ENCODE measurements at places on chromosomes 1 and 21.

GRCh38 chr1:155141749-155142148 is 1.4 kb upstream of the DPM3 start:
- no peak for DNase-seq

- DNase-seq: no peak
These were observed at the start of gene RSPO1 for GRCh38 chr1:37634244-37634991. RSPO1 (minus strand) TSS chr1:37634892; CDS start chr1:37629661, 5,231 bp downstream.

GRCh38 chr1:159790237-159790917 is 9.6 kb downstream of the DUSP23 start:
- no peak for DNase-seq

GRCh38 chr21:16580661-16581060 is 850.9 kb downstream of the USP25 start:
- no peak for DNase-seq

DNA sequence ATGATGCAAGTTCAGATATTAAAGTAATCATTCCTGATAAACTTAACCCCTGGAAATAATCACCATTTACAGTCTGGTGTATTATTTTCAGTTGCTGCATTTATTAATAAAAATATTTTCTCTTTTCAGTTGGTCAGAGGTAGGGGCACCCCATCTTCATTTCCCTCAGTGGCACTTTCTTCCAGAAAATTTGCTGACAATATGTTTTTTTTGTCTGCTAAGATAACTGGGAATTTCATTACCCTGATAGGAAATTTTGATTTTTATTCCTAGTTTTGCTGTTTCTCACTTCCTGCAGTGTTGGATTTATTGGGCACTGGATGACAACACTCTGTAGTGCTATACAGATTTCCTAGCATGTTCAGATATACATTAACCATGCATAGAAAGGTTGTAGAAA is 33.1 kb upstream of the APOBEC4 start:
- no peak for DNase-seq

- no peak for DNase-seq
These were observed 153.2 kb downstream of the TGFB2 start for GRCh38 chr1:218498056-218498938.

- DNase-seq: no peak
These were observed 71.5 kb upstream of the RGS2 start for GRCh38 chr1:192737306-192737705.

GRCh38 chr1:86741947-86742572 is 37.7 kb downstream of the SH3GLB1 start:
- no peak for DNase-seq

- DNase-seq: no peak
These were observed 143.6 kb downstream of the VAV3 start for GRCh38 chr1:107821340-107821739.

GRCh38 chr21:46187814-46188213 is 3.6 kb upstream of the SPATC1L start:
- no peak for DNase-seq

DNA sequence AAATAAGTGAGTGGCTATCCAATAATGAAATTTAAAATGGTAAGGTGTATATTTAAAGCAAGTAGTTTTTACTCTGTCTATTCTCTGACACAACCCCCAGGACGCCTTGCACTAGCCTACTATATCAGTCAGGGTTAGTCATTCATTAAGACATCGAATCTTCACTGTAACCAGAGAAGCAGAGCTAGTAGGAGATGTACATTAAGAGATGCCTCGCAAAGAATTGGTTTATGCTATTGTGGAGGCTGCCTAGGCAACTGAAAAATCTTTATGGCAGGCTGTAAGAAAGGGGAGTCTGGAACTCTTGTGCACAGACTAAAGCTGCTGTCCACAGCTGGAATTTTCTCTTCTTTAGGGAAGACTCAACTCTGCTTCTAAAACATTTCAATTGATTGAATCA is 28.8 kb downstream of the NTNG1 start:
- no peak for DNase-seq

- DNase-seq: no peak
These were observed 315.0 kb upstream of the LRRC7 start for GRCh38 chr1:69252696-69253095.

DNA sequence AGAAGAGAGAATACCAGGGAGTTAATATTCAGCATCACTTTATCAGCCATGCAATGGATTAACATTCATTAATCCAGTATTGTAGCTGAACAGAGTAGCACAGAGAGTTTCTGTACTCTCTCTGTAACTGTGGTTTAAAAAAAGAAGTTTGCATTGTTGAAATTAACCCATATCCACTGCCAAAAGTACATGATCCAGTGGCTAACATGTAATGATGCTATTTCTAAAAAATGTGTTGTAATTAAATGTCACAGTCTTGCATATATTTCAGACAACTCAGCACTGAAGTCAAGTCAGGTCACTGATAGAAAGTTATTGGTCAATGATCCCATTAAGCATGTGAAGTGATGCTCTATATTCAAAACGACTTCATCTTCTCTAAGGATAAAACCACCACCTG is 141.3 kb downstream of the NRIP1 start:
- DNase-seq: no peak

DNA sequence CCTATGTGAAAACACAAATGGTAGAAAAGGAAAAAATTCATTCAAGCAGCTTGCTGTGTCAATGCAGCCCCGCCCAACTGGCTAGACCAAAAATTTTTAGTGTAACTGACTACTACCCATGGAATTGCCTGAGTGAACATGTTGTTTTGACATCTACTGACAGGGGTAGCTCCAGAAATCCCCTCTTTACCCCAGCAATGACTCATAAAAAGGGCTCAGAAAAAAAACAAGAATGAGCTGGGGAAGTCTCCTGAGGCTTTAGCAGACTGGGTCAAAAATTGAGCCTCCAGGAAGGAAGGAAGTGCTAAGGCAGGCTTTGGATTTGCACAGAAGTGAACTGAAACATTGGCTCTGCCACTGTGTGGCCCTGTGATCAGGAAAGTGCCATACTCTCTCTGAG is 24.4 kb upstream of the FGGY start:
- no peak for DNase-seq

GRCh38 chr1:200354243-200354642 is 55.6 kb downstream of the ZNF281 start:
- no peak for DNase-seq

- DNase-seq: peak; percentile 72
These were observed 63.4 kb downstream of the CD2 start for GRCh38 chr1:116817582-116818064.

DNA sequence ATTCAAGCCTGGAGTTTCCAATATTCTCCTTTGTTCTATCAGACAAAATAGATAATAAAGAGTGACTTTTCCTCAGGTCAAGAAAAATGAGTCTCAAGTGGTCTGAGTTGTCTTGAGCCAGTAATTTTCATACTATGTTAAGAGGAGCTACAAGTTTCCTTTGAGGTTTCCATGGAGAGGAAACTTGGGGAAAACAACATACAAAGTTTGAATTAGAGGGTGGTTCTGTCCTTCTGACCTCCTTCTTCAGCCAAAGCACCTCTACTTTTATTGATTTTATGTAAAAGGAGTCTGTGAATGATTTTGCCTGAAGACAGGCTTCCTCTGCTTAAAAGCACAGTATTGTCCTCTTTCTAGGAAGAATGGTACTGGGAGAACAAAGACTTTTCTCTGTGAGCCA is 497.2 kb upstream of the PKN2 start:
- no peak for DNase-seq

GRCh38 chr1:12604114-12604874 is 13.7 kb downstream of the DHRS3 start:
- no peak for DNase-seq
